ENCODE measurements at places on chromosomes 6 and 20.

GRCh38 chr6:41935685-41936072 is 5.9 kb downstream of the CCND3 start:
- no peak for DNase-seq

DNA sequence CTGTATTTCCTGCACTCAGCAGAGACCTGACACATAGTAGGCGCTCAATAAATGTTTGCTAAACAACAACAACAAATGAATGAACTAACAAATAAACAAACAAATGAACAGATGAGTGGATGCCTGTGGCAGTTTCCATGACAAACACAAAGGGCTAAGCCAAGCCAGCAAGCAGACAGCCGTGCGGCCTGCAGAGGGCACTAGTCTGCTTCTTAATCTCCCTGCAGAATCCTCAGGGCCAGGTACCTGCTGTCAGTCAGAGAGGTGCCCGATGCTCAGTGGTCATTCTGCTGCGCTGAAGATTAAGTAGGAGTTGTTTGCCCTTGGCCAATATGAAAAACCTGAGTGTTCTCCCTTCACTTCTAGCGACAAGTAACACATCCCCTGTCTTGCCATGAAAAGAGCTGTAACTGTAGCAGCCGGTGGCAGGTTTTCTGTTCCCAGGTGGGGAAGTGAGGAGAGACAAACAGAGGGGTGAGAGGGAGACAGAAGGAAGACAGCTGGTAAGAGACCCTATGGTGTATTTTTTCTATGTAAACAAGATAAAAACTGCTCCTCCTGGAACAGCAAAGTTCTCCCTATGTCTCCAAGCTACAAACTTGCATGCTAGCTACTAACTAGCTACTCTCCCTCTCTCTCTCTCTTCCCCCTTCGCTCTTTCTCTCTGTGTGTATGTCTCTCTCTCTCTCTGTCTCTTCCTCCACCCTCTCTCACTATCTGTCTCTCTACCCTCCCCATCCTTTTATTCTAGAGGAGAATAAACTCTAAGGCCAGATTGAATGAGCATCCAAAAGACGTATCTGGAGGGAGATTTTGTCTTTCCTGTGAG is at the start of gene MC3R:
Gene MC3R (plus strand): TSS at position 779 of the 829 bp plus-strand sequence. CDS start 112 bp downstream, outside the sequence.
- no peak for DNase-seq

DNA sequence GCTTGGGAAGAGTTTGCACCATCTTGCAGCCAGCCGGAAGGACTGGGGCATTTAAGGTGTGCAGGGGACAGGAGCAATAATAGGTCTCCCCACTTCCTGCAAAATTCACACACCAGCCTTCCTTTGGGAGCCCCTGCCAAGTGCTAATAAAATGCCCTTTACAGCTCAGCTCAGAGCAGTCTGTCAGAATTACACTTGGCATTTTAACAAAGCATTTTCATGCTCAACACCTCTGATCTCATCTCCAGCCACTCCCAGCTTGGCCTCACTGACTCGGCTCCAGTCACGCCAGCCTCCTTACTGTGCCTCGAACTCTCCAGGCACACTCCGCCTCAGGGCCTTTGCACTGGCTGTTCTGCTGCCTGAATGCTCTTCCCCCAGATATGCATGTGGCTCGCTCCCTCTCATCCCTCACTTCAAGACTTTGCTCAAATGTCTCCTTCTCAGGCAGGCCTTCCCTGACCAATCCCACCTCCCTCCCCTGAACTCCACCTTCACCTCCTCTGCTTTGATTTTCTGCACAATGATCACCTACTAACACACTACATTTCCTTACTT is 43.7 kb downstream of the GRM4 start:
- DNase-seq: no peak

DNA sequence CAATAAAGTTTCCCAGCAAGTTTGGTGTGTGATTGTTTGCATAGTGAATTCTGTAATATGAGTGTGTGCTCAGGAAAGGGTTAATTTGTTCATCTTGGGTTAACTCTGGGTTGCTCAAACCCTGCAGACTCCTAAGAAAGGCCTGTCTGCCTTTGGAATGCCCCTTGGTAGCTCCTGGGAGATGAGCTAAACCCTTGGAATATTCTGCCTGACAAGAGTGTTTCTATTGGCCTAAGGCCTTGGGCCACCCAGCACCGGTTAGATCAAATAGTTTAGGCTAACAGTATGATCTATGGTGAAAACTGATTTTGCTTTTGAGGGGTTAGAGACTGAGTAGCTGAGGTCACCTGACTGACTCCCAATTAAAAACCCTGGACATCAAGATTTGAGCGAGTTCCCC is 248.3 kb downstream of the GRM1 start:
- DNase-seq: no peak

GRCh38 chr6:30006170-30007131 is 54.6 kb upstream of the POLR1H start:
- no peak for DNase-seq

DNA sequence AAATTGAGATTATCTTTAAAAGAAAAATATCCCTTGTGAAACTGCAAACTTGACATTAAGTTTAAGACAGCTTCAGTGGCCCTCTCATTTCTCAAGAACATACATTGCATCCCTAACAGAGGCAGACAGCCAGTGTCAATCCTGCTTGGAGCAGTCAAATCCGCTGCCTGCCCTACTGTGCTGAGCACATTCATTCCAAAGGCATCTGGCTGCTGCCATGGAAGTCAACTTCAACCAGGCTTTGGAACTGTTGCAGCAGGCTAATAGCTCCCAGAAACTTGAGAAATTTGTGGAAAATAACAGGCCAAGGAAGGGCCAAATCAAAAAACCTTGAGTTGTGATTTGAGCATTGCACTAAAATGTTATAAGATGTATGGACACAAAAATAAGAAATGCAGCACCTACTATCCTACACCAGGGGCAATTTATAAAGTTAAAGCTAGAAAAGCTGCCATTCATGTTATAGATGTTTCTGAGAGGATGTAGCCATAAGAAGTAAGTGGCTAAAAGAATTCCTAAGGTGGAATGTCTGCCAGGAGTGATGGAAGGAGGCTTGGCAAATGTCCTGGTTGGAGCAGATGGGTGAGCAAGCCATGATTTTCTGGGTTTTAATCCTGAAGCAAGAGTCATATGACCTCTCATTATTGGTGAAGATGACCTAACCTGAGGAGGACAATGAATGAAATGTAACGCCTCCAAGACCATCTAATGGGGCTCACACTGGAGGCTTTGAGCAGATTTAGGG is 31.4 kb upstream of the HAO1 start:
- DNase-seq: no peak

DNA sequence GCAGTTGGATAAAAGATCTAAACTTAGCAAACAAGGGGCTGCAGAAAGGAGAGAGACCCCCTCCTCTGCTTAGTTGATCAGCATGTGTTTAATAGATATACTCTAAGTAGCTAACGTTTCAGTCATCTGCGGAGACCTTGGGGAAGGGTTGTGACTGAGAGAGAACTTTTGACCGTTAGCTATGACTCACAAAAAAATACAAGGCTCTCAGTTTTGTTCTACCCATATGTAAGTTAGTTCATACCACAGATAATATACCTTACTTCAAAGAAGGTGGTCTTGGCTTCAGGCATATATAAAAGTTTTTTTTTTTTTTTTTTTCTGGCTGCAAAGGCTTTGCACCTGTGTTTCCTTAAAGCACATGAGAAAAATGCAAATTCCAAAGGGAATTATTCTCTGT is 258.9 kb downstream of the GJA1 start:
- DNase-seq: no peak

GRCh38 chr6:20931772-20932171 is 397.5 kb downstream of the CDKAL1 start:
- DNase-seq: no peak

DNA sequence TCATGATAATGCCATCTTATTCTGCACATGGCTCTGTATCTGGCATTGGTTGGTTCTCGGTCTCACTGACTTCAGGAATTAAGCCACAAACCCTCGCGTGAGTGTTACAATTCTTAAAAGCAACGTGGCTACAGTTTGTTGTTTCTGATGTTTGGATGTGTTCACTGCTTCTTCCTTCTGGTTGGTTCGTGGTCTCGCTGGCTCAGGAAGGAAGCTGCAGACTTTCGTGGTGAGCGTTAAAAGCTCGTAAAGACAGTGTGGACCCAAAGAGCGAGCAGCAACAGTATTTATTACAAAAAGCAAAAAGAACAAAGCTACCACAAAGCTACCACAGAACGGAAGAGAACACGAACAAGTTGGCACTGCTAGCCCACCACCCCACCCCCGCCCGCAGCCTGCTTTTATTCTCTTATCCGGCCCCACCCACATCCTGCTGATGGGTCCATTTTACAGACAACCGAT is 51.1 kb downstream of the MYLIP start:
- no peak for DNase-seq

DNA sequence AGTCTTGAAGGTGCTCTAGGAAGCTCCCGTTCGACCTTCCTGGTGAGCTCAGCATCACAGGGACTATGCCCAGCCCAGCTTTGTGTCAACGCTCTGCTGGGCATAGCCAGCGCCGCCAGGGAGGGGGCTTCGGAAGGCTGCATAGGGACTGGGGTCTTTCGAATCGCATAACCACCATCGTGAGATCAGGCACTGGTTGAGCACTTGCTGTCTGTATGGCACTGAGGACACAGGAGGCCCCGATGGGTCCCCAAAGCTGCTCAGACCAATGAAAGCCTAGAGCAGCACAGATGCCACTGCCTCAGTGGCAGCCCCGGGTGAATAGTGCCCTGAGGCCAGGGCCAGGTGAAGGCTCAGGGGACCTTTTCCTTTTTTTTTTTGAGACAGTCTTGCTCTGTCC is 96.7 kb downstream of the TAF4 start:
- DNase-seq: no peak

DNA sequence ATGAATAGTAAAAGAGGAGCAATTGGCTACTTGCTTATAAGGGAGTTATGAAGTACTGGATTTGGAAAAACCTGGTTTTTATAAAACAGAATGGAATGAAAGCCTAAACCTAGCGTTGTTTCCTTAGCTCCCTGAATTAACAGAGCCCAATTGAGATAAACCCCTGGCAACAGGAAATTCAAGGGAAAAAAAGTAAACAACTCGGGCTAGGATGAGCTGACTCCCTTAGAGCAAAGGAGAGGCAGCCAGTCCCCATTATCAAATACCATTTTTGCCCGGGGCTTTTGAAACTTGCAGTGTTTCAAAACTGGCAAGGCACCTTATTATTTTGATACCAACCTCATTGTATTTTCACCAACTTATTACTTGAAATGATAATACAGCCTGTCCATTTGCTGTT is 587.5 kb downstream of the CD109 start:
- DNase-seq: no peak

DNA sequence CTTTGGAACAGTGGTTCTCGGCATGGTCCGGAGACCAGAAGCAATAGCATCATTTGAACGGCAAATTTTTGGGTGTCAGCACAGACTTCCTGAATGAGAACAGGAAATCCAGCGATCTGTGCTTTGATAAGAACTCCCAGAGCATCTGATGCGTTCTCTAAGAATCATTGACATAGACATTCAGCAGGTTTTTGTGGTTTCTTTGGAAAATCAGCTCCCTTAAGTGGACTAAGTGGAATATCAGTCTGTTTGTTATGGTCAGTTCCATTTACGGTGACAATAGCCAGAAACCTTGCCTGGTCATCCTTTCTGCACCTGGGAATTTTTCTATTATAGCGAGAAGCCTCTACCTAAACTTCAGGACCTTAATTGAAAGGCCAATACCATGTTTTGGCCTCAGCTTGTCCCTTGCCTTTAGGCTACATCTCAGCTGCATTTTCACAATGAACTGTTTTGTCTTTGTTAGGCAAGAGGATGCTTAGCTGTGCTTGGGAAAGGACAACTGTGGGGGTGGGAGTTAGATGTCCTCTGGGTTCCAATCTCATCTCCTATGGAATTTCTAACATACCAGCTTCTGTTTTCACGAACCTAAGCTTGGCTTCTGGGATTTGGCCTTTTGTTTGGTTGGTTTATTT is 299.7 kb downstream of the CDKAL1 start:
- DNase-seq: no peak

GRCh38 chr6:40754461-40755045 is 167.4 kb upstream of the LRFN2 start:
- no peak for DNase-seq

DNA sequence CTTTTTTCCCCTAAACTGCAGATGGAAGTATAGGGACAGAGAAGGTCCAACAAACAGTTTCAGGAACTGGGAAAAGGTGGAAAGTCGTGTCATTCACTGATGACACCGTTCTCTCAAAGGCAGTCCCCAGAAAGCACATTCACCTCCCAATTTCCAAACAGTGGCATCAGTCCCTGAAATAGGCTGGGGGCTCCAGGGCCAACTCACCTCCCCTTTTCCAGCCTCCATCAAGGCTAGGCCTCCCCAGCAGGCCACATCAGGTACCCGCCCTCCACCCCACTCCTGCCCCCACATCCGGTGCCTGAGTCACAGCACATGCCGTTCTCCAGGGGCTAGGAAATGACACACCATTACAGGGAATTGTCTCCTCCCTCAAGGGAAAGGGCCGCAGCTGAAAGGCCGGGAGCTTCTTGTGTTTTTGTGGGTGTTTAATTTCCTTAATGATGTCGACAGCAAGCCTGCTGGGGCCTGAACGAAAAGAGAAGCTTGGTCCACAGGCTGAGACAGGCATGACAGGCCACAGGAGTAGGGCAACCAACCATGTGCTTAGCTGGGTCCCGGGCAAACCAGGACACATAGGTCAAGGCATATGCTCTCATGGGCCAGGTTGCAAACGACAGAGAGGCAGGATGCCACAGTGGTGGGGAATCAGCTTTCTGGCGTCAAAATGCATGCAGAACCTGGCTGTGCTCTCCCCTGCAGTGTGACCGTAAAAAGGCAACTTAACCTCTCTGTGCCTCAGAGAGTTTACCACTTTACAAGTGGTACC is 39.2 kb downstream of the ZMYND8 start:
- peak; percentile 24 for DNase-seq

- DNase-seq: no peak
Observed at GRCh38 chr6:149405823-149406765, 6.0 kb downstream of the SUMO4 start.

DNA sequence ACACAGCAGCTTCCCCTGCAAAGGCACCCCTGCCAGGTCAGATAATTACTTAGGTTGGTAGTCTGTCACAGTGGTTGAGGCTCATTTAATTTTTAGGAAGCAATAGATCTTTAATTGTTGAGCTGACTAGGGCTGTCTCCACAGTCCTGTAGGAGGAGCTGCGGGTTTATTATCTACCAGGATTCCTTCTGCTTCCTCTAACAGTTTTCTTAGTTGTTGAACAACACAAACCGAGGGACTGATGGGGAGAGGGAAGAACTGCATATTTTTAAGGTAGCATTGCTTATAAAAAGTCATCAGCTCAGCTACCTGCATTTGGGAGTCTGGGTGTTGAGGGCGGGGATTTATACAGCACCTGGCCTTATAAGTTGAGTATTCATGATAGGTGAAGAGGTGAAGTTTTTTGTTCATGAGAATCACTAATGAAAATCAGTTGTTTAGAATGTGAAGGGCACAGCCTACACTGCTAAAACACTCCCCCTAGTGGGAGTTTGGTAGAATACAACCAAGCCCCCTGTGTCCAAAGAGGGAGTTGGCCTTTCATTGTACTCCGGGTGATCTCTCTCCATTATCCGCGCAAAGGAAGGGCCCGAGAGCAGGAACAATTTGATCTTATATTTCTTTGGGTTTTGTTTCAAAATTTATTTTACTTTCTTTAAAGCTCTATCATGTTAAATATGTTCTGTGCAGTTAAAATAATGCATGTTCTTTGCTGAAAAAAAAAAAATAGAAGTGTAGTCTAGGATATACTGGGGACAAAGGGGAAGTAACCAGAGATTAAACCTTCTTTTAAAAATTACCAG is 69.6 kb downstream of the SSR1 start:
- no peak for DNase-seq

- no peak for DNase-seq
Observed at GRCh38 chr6:74585753-74586152, 620.1 kb downstream of the COL12A1 start.

Data from stimulated activated CD8-positive, alpha-beta memory T cell treated with anti-CD3 and anti-CD28 coated beads, Interleukin-7, amount 100 ng/mL, for 1 hour (primary cell).